Hippocampal formation (tissue), 2 donors: ENCODE measurements at places on chromosomes 2 and 18.
A peak's percentile ranks its signal among the peaks of the same experiment; 100 is the strongest.

GRCh38 chr2:232668805-232669444 is 28.2 kb upstream of the GIGYF2 start:
- DNase-seq = peak; percentile 37

GRCh38 chr2:70684846-70685622 is 83.0 kb downstream of the ADD2 start:
- DNase-seq = no peak

GRCh38 chr2:239058766-239059165 is 210.9 kb downstream of the TWIST2 start:
- DNase-seq = no peak

GRCh38 chr2:65049010-65049639 is 7.1 kb upstream of the CEP68 start:
- no peak for DNase-seq

GRCh38 chr18:37965572-37965970 is 400.0 kb upstream of the CELF4 start:
- no peak for DNase-seq

DNA sequence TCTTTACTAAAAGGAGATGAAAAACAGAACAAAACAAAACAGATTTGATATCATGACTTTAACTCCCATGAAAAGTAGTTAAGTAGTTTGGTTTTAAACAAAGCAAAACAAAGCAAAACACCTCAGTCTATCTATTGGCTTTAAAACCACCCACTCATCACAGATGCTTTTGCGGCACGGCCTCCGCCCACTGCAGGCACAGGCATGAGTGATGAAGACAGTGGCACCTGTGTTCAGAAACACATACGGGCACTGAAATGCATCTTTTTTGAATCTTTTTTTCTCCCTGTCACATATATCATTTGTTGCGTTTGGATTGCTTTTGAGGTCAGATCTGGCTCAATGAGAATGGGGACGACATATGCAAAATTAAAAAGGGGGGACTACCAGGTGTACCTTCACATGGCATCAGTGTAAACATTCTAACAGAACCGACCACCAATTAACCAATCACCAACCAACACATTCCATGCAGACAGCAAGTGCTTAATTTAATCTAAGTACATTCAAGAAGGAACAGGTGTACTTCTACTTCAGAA is 147.4 kb upstream of the REV1 start:
- no peak for DNase-seq

DNA sequence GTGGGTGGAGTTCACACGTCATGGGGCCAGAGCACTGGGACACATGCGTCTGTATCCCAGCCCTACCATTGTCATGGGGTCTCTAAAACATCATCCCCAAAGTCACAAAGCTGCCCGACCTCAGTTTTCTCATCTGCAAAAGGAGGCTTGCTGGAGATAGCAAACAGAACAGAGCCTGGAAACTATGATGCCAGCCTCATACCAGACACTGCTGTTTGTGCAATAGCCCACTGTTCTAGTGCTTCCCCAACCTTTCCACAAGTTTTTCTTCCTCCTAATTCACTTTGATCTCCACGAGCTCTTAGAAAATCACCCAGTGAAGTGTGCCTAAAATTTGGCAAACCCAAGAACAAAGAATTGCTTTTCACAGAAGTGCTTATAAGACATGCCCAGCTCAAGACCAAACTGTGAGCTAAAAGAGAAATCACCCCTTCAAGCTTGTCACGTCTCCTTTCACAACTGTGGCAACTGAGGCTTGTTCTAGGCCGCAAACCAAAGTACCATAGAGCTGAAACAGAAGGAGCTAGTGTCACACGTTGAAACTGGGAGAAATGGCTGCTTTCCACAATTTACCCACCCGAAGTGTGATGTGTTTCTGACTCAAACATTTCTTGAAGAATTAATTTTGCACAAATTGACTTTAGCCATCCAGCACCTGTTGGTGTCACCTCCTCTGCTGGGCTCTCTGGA is 162.7 kb upstream of the ID2 start:
- DNase-seq = no peak

- DNase-seq = no peak
Measured at GRCh38 chr2:151999053-151999452, 99.8 kb downstream of the CACNB4 start.

DNA sequence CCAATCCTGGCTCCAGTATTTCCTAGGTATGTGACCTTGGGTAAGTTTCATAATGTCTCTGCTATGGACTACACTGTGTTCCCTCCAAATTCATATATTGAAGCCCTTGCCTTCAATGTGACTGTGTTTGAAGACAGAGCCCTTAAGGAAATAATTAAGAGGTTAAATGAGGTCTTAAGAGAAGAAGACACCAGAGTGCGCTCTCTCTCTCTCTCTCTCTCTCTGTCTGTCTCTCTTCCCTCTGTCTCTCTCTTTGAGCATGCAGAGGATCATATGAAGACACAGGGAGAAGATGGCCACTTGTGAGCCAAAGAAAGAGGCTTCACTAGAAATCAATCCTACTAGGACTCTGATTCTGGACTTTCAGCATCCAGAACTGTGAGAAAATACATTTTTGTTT is 52.2 kb downstream of the NXPH2 start:
- no peak for DNase-seq

DNA sequence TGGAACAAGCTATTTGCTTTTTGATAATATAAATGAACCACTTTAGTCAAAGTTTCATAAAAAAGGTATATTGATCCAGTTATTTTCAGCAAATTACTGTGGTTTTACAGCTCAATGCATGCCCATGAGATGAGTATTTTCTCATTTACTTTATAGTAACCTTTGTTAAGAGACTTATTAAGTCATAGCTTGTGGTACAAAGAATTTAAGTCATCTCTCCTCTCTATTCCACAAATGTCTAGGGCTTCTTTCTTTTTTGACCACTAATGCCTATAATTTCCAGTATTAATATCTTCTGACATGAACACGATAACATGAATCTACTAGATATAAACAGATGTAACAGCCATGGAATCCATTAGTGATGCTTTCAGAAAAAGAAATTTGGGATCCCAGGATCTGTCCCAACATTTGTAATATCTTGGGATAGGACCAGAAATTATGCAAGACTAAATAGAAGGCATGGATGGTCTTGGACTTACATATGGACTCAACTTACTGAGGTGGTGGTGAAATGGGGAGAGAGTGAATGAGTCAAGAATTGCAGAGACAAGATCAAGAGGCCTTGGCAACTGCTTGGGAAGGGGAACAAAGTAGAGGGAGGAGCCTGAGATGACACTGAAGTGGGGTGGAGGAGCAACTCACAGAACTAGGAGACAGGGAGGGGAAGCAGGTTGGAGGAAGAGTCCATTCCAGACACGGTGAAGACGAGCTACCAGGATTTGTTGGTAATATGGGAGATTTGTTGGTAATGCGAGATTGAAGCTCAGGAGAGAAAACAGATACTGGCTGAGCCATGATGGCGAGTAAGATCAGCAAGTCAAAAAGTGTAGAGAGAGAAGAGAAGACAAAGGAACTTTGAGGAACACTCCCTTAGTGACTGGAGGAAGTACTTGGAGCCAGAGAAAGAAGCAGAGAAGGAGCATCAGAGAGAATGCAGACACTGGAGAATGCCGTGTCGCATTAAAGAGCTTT is 42.4 kb upstream of the KDM3A start:
- DNase-seq = no peak
